ENCODE measurements at places on chromosomes 13 and 19.

DNA sequence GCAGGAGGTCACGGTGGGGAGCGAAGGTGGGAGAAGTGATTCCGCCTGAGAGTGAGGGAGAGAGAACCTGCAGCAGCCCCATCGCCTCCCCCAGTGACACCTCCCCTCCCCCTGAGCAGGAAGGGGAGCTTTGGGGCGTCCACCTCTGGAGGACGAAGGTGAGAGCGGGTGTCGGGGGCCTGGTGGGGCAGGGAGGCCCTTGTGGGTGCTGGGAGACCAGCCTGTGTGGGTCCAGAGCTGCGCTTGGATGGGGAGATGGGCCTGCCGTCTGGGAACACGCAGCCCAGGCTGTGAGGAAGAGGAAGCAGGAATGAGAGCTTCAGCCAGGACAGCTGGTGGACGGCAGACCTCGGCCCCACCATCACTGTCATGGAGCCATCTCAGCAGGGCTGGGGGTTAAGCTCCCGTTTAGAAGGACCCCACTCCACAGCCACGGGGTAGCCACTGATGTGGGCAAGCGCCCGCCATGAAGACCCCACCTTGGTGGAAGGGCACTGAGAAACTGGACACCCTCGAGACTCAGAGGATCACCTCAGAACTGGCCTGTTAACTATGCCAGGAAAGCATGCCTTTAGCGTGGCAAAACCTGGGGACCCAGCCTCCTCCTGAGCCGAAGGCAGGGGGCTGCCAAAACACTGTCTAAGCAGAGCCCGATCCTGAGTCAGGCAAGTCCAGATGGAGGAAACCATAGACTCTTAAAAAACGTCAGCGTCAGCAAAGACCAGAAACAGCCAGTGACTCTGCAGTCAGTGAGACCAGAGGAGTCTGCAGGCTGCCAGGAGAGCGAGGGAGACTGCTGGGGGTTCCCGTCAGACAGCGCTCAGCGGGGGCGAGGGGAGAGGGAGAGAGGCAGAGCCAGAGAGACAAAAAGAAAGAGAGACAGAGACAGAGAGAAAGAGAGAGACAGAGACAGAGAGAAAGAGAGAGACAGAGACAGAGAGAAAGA, 6.4 kb upstream of the PROZ start:
- peak; percentile 58 for DNase-seq

DNA sequence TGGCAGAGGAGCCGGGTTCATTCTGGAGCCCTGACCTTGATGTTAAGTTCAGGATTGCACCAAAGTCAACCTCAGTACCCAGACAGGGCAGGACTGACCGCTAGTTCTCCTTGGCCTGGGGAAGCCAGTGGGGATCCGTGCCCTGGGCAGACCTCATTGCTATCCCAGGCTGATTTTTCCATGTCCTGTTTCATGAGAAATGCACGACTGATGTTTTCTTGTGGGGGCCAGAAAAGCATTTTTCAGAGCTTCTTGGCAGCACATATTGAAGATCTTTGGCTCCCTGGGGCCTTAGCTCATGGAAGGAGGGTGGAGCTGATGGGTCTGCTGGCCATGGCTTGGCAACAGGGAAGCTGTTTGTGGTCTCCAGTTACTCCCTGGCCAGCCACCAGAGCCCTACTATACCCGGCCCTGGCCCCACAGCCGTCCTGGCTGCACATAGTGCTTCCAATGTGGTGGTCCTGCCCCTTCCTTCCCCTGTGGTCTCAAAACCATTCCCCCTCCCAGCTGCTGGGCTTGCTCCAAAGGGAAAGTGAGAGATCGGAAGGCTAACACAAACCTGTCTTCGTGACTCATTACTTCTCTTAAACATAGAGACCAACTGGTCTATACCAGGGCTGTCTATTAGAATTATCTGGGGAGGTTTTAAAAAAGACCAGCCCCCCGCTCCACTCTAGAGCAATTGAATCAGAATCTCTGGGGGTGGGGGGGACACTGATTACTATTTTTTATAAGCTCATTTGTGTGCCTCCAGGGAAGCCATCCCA, 11.2 kb downstream of the IL17D start:
- peak; percentile 82 for DNase-seq

GRCh38 chr19:37361994-37362393, 8.9 kb upstream of the ZNF527 start:
- DNase-seq = no peak

DNA sequence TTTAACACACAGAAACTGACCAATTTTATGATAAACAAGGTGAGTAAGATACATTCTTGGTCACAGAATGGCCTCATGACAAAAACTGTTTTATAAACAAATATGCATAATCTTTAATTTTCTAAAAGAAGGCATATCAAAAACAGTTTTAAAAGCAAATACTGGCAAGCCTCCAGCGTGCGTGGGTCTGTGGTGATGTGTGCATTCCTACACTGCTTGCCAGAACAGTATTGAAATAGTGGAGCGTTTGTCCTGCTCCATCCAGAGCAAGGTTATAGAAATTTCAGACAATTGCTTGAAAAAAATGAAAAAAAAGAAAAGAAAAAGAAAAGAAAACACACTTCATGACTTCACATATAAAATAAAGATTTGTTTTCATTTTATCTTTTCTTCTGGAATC, 140.9 kb downstream of the MZT1 start:
- no peak for DNase-seq

- no peak for DNase-seq
Observed at GRCh38 chr13:40622246-40622645, 44.2 kb downstream of the FOXO1 start.

GRCh38 chr13:80591976-80592740, 251.2 kb upstream of the SPRY2 start:
- DNase-seq = no peak

- DNase-seq = no peak
Observed at GRCh38 chr13:19737844-19738557, 44.7 kb downstream of the PSPC1 start.

GRCh38 chr19:7397687-7398086, 49.0 kb downstream of the ARHGEF18 start:
- no peak for DNase-seq

DNA sequence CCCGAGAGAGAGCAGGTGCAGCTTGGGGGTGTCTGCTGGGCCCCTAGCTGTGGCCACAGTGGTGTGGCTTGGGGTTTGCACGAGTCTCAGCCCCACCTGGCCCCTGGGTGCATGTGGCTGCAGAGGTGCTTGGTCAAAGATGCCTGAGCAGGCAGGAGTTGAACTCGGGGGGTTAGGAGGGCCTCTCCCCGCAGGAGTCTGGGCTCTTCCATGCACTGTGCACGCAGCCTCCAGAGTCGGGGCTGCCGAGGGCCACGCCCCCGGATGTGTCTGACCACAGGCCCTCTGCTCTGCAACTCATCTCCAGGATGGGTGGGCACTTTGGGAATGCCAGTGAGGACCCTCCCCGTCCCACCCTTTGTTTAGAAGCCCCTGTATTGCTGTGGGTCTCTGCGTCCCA, 91.5 kb upstream of the MCF2L start:
- no peak for DNase-seq

DNA sequence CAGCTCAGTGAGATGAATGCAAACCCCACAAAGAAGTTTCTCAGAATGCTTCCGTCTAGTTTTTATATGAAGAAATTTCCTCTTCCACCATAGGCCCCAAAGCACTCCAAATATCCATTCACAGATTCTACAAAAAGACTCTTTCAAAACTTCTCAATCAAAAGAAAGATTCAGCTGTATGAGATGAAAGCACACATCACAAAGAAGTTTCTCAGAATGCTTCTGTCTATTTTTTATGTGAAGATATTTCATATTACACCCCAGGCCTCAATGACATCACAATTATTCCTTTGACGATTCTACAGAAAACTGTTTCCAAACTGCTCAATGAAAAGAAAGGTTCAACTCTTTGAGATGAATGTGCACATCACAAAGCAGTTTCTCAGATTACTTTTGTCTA, 1819.4 kb downstream of the UQCRFS1 start:
- DNase-seq = no peak

GRCh38 chr13:62906469-62906868, 1490.8 kb upstream of the PCDH20 start:
- no peak for DNase-seq

- no peak for DNase-seq
Observed at GRCh38 chr13:44236801-44237207, 136.8 kb upstream of the SERP2 start.

DNA sequence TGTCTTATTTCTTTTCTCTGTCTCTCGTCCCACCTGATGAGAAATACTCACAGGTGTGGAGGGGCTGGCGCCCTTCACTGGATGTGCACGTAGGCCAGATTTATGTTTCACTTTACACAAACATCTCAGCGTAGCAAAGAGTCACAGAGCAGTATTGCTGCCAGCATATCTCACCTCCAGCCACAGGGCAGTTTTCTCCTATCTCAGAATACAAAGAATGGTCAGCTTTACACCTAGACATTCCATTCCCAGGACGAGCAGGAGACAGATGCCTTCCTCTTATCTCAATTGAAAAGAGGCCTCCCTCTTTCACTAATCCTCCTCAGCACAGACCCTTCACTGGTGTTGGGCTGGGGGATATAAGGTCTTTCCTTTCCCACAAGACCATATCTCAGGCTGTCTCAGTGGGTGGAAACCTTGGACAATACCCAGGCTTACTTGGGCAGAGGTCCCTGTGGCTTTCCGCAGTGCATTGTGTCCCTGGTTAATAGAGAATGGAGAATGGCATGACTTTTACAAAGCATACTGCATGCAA, 7.2 kb upstream of the ZNF611 start:
- no peak for DNase-seq

DNA sequence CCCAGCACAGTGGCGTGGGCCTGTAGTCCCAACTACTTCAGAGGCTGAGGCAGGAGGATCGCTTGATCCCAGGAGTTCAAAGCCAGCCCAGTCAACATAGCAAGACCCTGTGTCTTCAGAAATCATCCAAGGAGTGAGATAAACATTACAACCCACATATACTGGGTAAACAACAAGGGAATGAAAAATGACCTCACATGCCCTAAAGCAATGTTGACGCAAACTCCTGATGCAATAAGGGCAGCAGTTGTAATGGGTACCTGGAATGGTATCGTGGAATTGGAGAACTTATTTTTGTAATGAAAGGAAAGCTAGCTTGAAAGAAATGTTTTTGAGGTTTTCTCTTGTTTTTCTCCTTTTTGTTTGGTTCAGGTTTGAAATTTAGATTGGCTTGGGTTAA, 24.5 kb upstream of the LGALS16 start:
- no peak for DNase-seq

- no peak for DNase-seq
Observed at GRCh38 chr13:19048381-19048780, 133.2 kb downstream of the TUBA3C start.

DNA sequence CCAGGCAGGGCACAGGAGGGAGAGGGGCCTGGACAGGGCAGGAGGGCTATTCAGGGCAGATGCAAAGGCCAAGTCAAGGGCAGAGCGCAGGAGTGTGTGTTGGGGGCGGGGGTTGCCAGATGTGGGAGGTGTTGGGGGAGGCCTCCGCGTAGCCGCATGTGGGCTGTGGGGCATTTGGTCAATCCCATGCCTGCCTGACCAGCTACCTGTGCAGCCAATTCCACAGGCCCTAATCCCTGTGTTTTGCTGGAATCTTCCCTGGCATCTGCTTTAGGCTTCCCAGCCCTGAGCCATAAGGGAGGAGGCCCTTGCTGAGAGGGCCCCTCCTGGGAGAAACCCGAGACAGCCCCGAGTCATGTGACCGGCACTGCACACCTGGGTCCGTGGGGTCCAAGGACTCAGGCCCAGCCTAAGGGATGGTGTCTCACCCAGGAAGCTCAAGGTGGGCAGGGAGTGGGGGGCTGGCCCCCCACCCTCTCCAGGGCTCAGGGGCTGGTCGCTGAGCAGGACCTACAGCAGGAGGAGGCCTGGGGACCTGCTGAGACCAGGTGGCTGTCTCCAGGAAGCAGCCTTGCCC, 20.3 kb downstream of the RFX1 start:
- no peak for DNase-seq

DNA sequence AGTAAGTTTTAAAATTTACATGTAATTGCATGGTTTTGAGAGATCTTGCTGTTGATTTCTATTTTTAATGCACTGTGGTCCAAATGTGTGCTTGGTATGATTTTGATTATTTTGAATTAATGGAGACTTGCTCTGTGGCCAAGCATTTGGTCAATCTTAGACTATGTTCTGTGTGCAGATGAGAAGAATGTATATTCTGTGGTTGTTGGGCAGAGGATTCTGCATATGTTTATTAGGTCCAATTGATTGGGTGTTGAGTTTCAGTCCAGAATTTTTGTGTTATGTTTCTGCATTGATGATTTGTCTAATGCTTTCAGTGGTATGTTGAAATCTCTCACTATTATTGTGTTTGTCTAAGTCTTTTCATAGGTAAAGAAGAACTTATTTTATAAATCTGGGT, 82.3 kb downstream of the TDRD3 start:
- no peak for DNase-seq

DNA sequence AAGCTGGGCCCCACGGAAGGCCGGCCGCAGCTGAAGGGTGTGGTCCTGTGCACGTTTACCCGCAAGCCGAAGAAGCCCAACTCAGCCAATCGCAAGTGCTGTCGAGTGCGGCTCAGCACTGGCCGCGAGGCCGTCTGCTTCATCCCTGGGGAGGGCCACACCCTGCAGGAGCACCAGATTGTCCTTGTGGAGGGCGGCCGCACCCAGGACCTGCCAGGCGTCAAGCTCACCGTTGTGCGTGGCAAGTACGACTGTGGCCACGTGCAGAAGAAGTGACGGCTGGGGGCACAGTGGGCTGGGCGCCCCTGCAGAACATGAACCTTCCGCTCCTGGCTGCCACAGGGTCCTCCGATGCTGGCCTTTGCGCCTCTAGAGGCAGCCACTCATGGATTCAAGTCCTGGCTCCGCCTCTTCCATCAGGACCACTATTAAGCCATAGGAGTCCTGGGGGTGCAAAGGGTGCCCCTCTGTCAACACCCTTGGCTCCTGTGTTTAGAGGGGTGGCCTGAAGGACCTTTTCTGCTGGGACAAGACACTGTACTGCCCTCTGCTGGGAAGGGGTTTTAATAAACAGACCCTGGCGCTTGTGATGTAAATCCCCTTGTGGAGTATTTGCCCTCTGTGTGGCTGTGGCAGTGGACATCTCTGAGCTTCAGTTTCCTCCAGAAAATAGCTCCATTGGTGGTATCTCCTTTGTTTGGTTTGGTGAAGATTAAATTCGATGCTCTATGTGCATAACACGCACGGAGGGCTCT, 1.9 kb downstream of the MRPS12 start:
- DNase-seq = no peak

GRCh38 chr13:34675626-34676025, 266.4 kb upstream of the NBEA start:
- DNase-seq = no peak

DNA sequence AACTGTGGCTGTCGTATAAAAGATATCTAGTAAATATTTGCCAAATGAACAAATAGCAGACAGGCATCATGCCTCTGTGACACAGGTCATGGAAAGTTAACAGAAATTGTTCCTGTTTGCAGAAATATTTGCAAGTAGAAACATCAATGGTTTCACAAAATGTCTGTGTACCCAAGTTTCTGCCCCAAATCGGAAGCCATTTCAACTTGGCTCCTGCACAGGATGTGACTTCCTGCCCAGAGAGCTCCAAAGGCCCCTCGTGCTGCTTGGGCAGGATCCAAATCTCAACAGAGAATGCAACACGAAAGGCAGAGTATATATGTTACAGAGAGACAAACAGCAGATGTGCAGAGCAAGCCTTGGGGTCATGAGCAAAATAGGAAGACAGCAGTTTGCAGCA, 95.5 kb upstream of the SERP2 start:
- DNase-seq = no peak

Data from right atrium auricular region (tissue), 2 donors.